ENCODE measurements at places on chromosomes 11 and 22.

- DNase-seq = no peak
These were observed 242.1 kb downstream of the CTTN start for GRCh38 chr11:70640408-70640807.

GRCh38 chr11:61787928-61788491, 4.4 kb downstream of the TMEM258 start:
- no peak for DNase-seq

GRCh38 chr22:44380756-44381486, 68.2 kb upstream of the SHISAL1 start:
- DNase-seq = no peak

GRCh38 chr22:45948081-45948648, 28.8 kb downstream of the WNT7B start:
- DNase-seq = no peak

DNA sequence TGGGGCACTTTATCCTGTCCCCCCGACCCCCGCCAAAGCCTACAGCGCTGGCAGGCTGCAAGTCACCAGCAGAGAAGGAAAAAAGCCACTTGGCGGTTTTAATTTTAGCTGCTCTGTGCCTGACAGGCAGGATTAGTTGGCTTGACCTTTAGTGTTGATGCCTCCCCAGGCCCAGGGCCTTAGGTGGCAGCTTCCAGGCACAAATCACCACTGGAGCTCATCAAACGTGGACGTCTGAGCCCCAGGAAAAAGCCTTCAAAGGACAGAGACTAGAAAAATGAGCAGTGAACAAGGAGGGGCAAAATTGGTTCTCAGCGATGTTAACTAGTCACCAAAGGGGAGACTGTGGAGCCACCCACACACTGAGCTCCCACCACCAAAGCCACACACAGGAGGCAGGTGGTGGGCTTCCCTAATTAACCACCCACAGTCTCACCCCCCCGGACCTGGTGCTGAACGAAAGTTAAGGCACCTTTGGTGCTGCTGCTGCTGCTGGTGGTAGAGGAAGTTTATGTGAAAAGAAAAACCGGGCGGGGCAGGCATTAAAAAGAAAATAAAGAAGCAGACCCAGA, 4.4 kb upstream of the PYGM start:
- peak; percentile 57 for DNase-seq

DNA sequence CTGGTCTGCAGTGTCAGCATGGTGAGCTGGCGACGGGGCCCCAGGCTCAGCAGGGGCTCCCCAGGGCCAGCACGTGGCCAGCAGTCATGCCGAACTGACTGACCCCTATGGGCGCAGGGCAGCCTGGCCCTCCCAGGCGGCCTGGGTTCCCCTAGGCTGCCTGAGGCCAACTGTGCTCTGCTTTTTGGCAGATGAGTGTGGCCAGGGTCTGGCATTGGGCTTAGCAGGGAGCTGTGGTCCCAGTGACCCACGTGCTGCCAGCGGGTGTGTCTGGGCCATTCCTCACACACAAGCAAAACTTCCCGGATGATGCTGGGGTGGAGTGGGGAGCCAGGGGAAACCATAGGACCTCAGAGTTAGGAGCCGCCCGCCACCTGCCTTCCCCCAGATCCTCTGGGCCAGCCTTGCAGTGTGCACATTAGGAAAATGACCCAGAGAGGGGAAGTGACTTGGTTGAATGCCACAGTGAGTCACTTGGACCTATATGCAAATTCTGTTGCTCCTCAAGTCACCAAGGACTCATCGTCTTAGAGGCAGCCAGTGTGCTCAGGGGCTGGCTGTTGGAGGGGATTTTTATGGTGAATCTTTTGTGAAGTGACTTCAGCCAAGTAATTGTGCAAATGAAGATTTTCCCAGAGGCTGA, 6.5 kb downstream of the ADORA2A start:
- no peak for DNase-seq

- peak; percentile 73 for DNase-seq
These were observed 52.5 kb upstream of the CLDN5 start for GRCh38 chr22:19576460-19577421.

DNA sequence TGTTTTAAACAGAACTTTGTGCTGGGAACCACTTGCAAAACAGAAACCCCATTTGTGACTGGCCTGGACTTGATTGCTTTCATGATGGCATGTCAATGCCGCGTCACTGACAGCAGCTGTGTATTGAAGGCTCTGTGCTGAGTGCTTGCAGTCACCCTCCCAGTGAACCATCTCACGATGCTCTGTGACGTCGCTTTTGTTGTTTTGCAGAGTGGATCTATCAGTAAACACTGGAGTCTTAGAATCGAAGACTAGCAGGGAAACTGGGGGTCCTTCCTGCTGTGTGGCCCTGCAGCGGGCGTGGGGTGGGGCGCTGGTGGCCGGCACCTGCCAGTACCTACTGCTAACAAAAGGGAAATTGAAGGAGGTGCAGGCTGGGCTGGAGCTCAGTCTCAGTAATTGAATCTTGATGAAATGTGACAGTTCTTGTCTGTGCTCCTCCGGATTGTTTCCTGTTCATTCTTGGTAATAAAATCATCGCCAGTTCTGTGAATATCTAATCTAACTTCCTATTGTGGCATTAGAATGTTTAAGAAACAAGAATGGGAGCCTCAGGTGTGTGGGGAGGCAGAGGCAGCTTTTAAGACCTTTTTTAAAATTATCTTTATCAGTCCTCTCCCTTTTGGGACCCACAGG, 50.5 kb upstream of the PARVG start:
- DNase-seq = no peak

DNA sequence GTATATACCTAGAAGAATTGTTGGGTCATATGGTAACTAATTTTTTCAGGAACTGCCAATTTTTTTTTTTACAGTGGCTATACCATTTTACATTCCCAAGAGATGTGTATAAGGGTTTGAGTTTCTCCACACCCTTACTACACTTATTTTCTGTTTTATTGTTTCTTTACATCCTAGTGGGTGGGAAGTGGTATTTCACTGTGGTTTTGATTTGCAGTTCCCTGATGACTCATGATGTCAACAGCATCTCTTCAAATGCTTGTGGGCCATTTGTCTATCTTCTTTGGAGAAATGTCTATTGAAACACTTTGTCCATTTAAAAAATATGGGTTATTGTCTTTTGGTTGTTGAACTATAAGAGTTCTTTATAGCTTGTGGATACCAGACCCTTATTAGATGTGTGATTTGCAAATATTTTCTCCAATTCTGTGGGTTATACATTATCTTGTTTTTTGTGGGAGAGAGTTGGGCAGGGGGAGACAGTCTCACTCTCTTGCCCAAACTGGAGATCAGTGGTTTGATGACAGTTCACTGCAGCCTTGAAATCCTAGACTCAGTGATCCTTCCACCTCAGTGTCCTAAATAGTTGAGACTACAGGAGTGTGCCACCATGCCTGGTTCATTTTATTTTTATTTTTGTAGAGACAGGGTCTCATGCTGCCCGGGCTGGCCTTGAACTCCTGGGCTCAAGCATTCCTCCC, 30.3 kb upstream of the PISD start:
- no peak for DNase-seq

- DNase-seq = no peak
These were observed 7.8 kb upstream of the NOX4 start for GRCh38 chr11:89498845-89499448.
